ENCODE measurements at places on chromosomes 2 and 18.

DNA sequence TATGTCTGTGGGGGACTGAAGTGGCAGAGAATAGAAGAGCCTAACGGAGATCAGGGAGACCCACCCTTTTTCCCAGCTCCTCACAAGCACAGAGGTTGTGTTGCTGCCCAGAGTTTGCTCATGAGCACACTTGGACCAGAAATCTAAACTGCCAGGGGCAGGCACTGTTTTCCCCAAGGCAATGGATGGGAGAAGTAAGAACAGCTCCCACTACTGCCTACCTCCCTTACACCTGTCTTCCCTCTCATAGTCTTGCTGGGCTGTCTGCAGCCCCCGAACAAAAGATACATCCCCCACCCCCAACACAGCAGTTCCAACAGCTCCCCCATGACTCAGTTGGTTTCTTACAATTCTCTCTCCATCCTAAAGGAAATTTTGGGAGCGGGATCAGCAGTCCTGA lies 48.1 kb upstream of the CD226 start:
- no peak for DNase-seq

- DNase-seq = no peak
Observed at GRCh38 chr2:149021761-149022160, 16.7 kb upstream of the LYPD6B start.

- DNase-seq = no peak
Observed at GRCh38 chr2:203777030-203777429, 70.6 kb downstream of the CD28 start.

DNA sequence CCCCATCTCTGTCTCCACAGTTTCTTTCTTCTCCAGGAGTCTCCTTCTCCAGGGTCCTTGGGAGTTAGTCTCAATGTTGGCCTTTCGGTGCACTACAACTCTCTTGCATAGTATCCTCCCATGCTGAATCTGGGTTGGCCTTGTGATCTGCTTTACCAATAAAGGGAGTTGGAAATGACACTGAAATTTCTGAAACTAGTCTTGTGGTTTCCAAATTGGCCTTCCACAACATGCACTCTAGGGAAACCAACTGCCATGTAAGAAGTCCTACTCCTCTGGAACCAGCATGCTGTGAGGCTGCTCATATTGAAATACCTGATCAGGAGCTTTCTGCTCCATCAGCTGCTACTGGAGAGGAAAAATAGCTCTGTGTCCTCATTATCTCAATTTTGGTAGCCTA lies 9.9 kb upstream of the ABHD3 start:
- DNase-seq = no peak

DNA sequence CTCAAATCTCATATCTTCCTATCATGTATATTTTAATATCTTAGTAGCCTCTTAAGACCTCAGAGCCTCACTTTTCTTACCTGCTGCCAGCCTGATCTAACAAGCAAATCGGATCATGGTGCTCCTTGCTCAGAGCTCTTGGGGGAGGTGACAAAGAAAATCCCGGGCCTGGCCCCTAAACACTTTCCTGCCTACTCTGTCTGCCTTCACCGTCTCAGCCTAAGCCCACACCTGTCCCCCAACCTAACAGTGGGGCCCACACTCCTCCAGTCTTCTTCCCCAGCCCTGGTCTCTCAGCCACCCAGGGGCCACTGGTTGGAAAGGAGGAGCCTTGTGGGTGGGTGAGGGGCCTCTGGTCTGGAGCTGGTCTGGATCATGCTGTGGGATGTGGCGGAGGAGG lies 207.3 kb downstream of the HAUS1 start:
- no peak for DNase-seq

DNA sequence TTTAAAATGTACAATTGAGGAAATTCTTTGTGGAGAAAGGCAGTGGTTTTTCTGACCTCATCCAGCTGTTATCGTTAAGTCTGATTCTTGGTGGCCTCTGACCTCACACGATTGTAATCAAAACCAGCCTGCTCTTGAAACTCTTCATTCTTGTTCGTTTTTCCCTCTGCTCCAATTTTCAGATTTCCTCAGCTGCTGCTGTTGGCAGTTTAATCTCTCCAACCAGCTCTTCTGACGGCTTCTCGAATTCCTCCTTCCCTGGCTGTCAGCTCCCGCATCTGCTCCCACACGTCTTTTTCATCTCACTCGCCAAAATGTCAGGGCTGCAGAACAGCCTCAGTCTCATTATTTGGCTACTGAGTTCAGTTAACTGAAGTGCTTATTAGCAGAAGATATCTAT lies 136.1 kb downstream of the DCDC2C start:
- DNase-seq = no peak

- no peak for DNase-seq
Observed at GRCh38 chr2:62604336-62604735, 98.3 kb upstream of the TMEM17 start.
